ENCODE measurements at places on chromosomes 1 and 21.

DNA sequence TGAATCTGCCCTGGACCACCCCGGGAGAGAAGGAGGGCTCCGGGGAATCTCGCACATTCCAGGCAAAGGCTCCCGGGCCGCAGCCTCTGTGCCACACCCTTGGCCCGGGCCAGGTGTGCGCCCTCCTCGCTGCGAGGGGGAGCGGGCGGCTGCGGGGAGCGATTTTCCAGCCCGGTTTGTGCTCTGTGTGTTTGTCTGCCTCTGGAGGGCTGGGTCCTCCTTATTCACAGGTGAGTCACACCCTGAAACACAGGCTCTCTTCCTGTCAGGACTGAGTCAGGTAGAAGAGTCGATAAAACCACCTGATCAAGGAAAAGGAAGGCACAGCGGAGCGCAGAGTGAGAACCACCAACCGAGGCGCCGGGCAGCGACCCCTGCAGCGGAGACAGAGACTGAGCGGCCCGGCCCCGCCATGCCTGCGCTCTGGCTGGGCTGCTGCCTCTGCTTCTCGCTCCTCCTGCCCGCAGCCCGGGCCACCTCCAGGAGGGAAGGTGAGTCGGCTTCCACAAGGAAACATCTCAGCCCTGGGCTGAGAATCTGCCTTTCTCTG is at the start of gene LAMC2:
LAMC2 (plus strand) TSS at position 324 of the 550 bp plus-strand sequence; CDS start at position 413, 89 bp downstream.
- DNase-seq: no peak

GRCh38 chr21:44983421-44984206 is 43.8 kb downstream of the SLX9 start:
- peak; percentile 14 for DNase-seq

- DNase-seq: peak; percentile 71
Measured at GRCh38 chr1:41851589-41851988, 67.1 kb downstream of the HIVEP3 start.

DNA sequence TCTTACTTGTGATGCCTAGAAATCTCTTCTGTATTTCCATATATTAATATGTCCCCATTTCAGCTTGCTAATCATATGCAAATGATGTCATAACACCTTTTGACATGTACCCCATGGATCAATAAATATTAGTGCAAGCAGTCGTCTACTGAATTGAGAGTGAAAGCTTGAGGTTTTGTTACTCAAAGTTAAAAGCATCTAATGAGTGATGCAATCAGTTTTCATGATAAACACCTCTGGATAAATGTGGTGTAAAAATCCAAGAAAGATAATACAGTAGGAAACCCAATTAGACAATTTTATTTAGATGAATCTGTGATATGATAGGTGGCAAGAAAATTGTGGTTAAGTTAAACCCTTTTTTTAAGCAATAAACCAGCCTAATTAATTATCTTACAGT is 141.2 kb upstream of the DMRTA2 start:
- no peak for DNase-seq

GRCh38 chr1:154944401-154945159 is 8.1 kb upstream of the PMVK start:
- no peak for DNase-seq

- no peak for DNase-seq
Measured at GRCh38 chr1:154852845-154853244, 17.2 kb downstream of the KCNN3 start.

GRCh38 chr1:220770245-220770913 is 16.3 kb upstream of the MTARC1 start:
- DNase-seq: no peak

DNA sequence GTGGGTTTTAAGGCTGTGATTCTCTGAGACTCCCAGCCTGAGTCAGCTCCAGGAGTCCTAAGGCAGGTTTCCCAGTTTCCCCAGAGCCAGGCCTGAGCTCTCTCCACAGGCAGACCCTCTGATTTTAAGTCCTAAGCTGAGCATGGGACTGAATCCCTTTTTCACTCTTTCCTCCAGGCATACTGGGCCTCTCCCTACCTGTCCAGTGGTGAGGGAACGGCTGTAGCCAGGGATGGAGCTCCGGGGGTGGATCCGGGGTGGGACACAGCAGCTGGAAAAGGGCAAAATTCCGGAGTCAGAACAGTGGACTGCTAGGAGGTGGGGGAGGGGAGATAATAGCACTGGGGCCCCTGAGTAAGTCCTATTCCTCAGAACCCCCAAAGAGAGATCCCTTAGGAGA is 30.0 kb downstream of the DLGAP3 start:
- DNase-seq: no peak

DNA sequence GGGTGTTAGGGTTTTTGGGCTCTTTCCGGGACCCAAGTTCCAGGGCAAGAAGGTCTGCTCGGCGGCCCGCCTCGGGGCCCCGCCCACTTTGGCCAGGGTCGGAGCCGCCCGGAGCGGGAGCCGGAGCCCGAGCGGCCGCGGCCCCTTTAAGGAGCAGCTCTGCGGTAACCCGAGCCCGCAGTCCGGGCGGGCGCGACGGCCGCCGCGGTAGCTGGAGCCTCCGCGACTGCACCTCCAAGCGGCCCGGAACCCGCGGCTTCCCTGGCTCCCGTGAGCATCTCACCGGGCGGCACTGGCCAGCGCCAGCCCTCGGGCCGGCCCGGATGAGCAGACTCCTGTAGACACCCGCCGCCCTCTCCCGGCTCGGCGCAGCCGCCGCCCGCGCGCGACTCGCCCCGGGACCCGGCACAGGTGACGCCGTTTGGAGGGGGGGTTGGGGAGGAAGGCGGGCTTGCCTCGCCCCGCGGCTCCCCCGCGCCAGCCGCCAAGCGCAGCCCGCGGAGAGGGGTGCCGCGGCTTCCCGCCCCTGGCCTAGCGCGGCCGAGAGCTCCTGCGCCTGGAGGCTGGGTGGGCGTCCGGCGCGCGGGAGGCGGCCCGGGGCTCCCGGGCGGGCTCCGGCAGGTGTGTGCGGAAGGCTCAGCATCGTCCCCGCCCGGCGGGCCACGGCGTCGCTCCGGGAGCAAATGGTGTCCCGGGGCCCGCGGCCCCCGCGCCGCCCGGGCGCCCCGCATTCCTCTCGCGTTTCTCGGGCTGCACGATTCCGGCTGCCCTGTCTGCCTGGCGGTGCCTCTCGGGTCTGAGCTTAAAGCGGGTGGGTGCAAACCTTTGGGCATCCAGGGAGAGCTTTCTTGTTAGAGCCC is at the start of gene TLCD4:
TLCD4 (plus strand) TSS at position 149 of the 860 bp plus-strand sequence. CDS start 26,547 bp downstream, outside the sequence.
- peak; percentile 73 for DNase-seq

DNA sequence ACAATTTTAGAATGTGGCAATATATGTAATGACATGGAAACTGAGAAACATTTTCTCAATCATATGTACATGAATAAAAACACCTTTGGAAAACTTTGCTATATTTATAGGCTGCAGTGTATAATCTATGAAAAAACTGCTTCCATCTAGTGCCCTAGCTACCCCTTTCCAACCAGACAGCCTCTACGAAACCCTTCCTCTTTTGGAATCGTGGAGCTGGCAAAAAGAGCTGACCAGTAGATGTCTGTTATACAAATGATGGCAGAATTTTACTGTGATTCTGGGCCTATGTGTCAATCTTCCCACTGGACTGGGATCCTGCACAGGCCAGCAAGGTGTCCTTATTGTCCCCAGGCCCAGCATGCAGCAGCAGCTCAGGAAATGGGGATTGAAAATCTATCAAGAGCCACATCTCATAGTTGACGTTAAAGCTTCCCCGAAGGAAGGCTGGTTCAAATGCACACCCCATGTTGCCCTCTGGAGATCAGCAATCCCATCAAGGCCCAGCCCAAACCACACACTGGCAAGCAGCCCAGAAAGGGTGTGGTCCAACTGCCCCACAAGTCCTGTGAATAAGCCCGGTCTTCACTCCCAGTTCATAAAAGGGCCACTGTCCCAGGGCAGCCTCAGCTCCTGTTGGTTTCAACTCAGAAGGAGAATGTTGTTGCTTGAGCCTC is 8.8 kb upstream of the FAM20B start:
- peak; percentile 66 for DNase-seq

DNA sequence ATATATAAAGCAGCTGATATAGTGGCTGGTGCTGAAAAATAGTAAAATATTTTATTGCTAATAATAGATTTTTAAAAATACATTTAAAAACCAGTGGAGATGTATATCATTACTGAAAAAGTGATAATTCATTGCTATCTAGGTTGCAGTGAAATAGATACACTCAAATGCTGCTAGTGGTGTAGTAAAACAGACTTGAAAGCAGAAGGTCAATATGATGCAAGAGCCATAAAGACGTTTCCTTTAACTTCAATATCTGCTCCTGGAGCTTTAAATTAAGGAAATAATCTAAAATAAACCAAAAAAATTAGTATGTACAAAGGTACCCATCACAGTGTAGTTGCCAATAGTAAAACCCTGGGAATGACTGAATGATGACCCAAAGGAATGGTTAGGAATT is 26.2 kb downstream of the RHEX start:
- DNase-seq: no peak
